ENCODE measurements at places on chromosomes 7 and 10.

- no peak for DNase-seq
Measured at GRCh38 chr7:816751-817671, 15.3 kb upstream of the SUN1 start.

GRCh38 chr7:113321201-113321600 lies 202.8 kb upstream of the SMIM30 start:
- no peak for DNase-seq

DNA sequence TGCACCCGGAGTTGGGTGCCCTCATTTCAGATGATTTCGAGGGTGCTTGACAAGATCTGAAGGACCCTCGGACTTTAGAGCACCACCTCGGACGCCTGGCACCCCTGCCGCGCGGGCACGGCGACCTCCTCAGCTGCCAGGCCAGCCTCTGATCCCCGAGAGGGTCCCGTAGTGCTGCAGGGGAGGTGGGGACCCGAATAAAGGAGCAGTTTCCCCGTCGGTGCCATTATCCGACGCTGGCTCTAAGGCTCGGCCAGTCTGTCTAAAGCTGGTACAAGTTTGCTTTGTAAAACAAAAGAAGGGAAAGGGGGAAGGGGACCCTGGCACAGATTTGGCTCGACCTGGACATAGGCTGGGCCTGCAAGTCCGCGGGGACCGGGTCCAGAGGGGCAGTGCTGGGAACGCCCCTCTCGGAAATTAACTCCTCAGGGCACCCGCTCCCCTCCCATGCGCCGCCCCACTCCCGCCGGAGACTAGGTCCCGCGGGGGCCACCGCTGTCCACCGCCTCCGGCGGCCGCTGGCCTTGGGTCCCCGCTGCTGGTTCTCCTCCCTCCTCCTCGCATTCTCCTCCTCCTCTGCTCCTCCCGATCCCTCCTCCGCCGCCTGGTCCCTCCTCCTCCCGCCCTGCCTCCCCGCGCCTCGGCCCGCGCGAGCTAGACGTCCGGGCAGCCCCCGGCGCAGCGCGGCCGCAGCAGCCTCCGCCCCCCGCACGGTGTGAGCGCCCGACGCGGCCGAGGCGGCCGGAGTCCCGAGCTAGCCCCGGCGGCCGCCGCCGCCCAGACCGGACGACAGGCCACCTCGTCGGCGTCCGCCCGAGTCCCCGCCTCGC lies at the start of gene EGFR:
Gene EGFR (plus strand): TSS at position 657 of the 830 bp plus-strand sequence. CDS start 261 bp downstream, outside the sequence.
- peak; percentile 85 for DNase-seq

GRCh38 chr7:66627151-66627681 lies 1.5 kb upstream of the KCTD7 start:
- no peak for DNase-seq

GRCh38 chr7:128833148-128833945 lies 3.1 kb downstream of the FLNC start:
- no peak for DNase-seq

- DNase-seq = no peak
Measured at GRCh38 chr10:61635932-61636331, 26.8 kb upstream of the CABCOCO1 start.

DNA sequence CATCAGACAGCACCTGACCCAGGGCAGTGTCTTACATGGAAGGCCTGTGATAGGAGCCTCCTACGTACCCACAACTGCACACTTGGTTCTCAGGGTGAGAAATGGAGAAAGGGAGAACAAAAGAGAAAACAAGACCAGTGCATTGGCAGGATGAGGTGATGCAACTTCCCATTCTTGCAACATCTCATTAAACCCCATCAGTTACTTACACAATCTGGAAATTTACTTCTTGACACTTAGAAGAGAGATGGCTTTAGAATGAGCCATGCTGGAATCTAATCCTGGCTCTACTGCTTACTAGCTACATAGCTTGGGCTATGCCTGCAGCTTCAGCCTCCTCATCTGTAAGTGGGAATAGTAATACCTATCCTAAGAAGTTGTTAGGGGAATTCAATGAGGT lies 391.7 kb downstream of the KCNMA1 start:
- DNase-seq = no peak

DNA sequence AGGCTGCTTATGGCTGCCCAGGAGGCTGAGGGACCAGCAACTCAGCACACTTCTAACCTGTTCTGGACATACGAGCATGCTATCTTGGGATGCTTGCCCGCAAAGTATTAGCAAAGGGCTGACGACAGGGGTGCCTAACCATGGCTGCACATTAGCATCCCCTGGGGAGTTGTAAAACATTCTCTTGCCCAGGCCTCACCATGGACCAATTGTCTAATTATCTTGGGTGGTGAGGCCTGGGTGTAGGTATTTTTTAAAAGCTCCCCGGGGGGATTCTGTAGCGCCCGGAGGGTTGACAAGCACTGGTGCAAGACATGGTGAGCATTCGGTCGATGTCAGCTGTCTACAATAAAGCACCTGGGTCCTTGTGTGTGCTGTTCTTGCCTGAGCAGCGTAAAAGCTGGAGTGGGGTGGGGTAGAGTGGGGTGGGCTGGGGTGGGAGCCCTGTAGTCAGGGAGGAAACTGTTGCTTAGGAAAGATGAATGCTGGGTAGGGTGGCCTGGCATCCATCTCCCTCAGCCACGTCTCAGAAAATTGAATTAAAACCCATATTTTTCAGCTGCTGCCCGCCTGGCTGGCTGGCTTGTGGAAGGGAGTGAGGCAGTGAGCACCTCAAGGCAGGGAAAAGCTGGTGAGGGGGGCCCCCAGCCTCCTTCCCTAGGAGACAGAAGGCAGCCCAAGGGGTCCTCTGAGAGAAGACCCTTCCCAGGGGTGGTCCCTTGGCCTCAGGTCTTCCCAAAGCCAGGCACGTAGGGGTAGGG lies 2.9 kb upstream of the ADCYAP1R1 start:
- no peak for DNase-seq

GRCh38 chr7:40945788-40946187 lies 757.1 kb downstream of the INHBA start:
- no peak for DNase-seq

GRCh38 chr7:100509231-100509630 lies 25.5 kb downstream of the NYAP1 start:
- peak; percentile 81 for DNase-seq

DNA sequence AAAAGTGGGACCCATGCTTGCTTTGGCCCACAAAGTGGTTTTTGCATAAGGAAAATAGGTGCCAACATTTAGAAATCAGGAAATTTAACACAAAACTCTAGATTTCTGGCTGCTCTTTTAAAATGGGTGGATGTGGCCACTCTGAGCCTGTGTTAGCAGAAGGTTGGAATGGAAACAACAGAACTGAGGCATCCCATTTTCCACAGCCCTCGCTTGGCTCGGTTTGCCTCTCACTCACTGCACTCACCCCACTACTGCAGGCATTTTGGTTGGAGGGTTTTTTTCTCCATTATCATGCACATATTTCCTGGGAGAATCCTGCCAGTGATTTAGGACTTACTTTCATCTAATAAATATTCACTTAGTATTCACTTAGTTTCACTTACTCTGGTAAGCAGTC lies 178.9 kb downstream of the BICC1 start:
- no peak for DNase-seq
